RKO (cell line): ENCODE measurements at places on chromosomes 5 and 9.

GRCh38 chr5:29790281-29790680, 1403.2 kb upstream of the CDH6 start:
- DNase-seq = no peak

- no peak for DNase-seq
Observed at GRCh38 chr5:97559827-97560598, 377.0 kb upstream of the RIOK2 start.

GRCh38 chr9:137742698-137743097, 123.9 kb downstream of the EHMT1 start:
- no peak for DNase-seq

- DNase-seq = no peak
Observed at GRCh38 chr5:158119961-158120723, 261.2 kb upstream of the CLINT1 start.

DNA sequence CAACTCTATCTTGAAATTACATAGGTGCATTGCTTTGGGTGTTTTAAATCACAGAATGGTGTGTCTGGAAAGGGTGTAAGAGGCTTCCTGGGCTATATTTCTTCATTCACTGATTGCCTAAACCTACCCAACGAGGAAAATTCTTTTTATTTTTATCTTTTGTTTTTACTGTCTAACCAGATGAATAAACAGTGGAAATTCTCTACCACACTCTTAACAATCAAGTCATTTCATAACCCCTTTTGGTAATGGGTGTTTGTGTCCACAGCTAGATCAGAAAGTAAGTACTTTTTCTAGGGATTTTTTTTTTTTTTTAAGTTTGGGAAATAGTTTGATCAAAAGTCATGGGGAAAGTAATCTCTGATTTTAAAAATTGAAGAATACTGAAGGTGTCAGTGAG, 27.6 kb upstream of the C5orf47 start:
- no peak for DNase-seq

DNA sequence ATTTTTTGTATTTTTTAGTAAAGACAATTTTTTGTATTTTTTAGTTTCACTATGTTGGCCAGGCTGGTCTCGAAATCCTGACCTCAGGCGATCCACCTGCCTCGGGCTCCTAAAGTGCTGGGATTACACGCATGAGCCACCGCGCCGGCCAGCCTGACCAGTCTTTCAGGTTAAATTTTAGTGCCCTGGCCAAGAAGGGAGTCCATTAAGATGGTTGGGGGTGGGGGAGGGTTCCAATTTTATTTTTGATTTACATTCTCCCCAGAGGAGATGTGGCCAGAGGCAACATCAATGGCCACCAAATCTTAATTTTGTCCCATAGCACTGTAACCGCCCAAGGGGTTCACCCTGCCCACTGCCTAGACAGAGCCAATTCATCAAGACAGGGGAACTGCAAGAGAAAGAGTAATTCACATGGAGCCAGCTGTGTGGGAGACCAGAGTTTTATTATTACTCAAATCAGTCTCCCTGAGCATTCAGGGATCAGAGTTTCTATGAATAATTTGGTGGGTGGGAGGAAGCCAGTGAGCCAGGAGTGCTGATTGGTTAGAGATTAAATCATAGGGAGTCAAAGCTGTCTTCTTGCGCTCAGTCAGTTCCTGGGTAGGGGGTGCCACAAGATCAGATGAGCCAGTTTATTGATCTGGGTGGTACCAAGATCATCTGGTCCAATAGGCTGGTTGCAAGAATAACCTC, 24.7 kb downstream of the TBCA start:
- DNase-seq = no peak

GRCh38 chr9:127050591-127051001, 71.8 kb downstream of the ANGPTL2 start:
- DNase-seq = no peak

GRCh38 chr9:121895358-121895757, 197.8 kb downstream of the TTLL11 start:
- no peak for DNase-seq

GRCh38 chr5:158819095-158819494, 280.6 kb downstream of the EBF1 start:
- no peak for DNase-seq
